ENCODE measurements at places on chromosomes 2 and 18.

DNA sequence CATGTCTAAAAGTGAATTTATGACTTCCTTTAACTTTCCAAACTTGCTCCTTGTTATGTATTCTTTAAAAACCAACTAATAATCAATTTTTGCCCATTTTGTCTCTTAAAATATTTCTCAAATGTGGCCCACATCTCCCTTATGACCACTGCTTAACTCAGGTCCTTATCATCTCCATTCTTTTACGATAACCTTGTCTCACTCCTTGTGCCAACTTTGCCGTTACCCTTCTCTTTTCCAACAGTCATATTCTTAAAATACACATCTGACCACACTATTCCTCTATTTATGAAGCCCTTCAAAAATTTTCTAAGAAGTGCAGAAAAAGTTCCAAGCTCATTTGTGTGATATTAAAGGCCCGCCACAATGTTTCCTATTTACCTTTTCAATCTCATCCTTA is 47.8 kb downstream of the PPP1R1C start:
- no peak for DNase-seq

- no peak for DNase-seq
These were observed 84.1 kb upstream of the RASGRP3 start for GRCh38 chr2:33392366-33392765.

DNA sequence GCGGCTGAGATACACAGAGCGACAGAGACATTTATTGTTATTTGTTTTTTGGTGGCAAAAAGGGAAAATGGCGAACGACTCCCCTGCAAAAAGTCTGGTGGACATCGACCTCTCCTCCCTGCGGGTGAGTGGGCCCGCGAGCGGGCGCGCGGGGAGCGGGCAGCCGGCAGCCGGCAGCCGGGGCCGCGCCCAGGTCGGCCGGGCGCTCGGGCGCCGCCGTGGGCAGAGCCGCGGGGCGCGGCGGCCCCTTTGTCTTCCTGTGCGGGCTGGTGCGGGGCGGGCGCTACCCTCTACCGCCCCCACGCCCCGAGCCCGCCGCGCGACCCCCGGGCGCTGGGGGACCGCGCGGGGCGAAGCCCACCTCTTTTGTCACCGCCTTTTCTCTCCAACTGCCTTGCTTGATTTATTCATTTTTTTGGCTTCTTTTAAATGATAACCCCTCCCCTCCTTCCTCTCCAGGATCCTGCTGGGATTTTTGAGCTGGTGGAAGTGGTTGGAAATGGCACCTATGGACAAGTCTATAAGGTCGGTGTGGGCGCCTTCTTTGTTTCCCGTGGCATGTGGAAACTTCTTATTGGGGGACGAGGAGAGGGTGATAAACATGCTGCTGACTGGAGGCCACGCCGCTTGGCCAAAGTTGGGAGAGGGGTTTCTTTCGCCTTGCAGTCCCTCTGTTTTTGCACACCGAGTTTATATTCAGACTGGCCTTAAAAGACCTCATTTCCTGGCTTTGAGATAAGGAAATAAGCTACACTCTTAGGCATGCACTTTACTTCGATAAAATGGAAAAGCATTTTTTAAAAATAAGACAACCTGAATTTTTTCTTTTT is 722 bp downstream of the MAP4K4 start:
- peak; percentile 32 for DNase-seq

GRCh38 chr2:37415128-37415820 is 70.8 kb downstream of the QPCT start:
- no peak for DNase-seq

DNA sequence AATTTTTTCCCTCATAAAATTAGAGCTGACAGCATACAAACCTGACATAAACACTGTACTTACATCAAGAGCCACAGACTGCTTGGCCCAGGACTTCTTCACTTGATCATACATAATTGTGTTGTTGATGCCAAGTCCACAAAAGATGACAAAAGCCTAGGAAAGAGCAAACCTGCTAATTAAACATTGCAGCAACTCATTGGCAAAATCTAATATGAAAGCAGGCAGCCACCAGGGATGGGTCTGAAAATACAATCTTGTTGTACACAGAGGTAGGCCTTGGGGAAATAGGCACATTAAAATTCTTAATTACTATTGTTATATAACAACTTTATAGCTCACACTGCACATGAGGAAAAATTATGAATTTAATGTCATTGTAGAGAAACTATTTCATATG is 255.8 kb downstream of the PDE11A start:
- DNase-seq = no peak

DNA sequence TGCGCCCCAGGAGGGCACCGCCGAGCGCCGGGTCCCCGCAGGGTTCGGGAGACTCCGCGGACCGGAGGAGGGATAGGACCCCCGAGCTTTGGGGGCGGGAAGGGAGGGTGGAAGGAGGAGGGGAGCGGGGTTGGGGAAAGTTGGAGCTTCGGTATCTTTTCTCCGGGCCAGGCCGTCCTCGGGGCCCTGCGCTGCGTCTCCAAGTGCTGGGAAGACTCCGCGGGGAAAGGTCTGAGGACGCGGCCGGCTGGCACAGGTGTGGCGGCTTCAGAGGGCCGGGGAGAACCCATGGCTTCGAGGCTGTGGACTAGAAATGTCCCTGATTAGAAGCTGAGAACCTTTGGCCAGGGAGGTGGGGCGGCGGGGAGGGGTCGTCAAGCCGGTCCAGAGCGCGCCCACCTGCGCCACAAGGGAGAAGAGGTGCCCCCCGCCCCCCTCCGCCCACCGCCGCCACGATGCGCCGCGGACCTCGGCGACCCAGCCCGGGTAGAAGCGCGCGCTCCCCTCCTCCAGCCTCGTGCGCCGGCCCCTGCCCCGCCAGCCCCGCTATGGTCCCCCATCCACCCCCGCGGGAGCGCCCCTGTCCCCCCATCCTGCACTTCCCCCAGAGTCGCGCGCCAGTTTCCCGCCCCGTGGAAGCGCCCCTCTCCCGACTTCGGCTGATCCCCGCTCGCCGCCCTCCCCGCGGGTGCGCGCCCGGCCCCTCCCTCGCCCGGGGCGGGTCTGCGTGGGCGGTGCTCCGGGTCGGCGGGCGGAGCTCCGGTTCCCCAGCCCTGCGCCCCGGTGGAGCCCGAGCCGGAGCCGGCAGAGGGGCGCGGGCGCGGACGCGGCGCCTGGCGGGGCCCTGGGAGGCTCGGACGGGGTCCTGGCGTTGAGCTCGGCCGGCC is at the start of gene SNTG2:
TSS of gene SNTG2 (plus strand) at position 770 of the 887 bp plus-strand sequence. CDS start 148 bp downstream, outside the sequence.
- DNase-seq = peak; percentile 54

- no peak for DNase-seq
These were observed 199.6 kb downstream of the MYCN start for GRCh38 chr2:16139663-16140615.

- no peak for DNase-seq
These were observed 95.9 kb downstream of the NCOA1 start for GRCh38 chr2:24586955-24587354.

- DNase-seq = no peak
These were observed 40.3 kb downstream of the EML6 start for GRCh38 chr2:54763636-54764291.

DNA sequence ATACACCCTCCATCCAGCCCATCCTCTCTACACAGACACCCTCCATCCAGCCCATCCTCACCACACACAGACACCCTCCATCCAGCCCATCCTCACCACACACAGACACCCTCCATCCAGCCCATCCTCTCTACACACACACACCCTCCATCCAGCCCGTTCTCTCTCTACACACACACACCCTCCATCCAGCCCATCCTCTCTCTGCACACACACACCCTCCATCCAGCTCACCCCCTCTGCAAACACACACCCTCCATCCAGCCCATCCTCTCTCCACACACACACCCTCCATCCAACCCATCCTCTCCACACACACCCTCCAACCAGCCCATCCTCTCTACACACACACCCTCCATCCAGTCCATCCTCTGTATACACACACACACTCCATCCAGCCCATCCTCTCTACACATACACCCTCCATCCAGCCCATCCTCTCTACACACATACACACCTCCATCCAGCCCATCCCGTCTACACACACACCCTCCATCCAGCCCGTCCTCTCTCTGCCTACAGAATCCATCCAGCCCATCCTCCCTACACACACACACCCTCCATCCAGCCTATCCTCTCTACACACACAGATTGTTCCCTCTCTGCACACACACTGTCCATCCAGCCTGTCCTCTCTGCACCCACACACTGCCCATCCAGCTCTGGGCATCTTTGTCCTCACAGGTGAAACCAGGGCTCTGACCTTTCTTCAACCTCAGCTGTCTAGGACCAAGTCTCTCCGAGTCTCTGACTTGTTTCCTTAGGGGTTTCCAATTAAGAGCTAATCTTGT is 81.2 kb downstream of the EIPR1 start:
- peak; percentile 19 for DNase-seq

DNA sequence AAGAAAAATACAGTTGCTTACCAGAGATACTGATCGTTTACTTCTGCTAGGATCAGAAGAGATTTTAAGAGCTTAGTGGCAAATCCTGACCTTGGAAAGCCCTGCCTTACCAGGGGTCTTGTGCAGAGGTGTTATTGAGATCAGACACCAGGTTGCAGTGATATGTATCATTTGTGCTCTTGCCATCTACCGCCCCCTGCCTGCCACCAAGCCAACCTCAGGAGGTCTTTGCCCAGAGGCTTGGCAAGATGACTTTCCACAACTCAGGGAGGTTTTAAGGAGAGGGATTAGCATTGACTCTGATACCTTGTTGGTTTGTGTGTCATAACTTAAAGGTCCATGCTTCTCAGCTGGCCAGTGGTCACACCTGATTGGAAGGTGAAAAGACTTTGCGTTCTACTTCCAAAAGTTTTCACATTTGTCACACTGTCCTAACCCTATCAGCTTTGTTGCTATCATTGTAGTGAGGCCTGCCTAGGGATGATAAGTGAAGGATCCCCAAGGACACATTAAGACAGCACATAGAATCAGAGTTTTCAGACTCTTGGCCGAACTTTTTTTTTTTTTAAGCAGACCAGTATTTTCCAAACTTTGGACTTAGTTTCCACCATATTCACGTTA is 46.2 kb upstream of the MGAT5 start:
- peak; percentile 62 for DNase-seq

GRCh38 chr2:5991305-5991968 is 299.3 kb downstream of the SOX11 start:
- DNase-seq = no peak

GRCh38 chr2:202036601-202037037 is 3.0 kb downstream of the FZD7 start:
- no peak for DNase-seq

- DNase-seq = no peak
These were observed 22.2 kb downstream of the KCNJ3 start for GRCh38 chr2:154720651-154721050.
